ENCODE measurements at places on chromosomes 7 and 10. TPM values are rescaled to one million over a fixed set of nuclear protein-coding genes. Genes with fewer than 3 reads are reported as not detected.

DNA sequence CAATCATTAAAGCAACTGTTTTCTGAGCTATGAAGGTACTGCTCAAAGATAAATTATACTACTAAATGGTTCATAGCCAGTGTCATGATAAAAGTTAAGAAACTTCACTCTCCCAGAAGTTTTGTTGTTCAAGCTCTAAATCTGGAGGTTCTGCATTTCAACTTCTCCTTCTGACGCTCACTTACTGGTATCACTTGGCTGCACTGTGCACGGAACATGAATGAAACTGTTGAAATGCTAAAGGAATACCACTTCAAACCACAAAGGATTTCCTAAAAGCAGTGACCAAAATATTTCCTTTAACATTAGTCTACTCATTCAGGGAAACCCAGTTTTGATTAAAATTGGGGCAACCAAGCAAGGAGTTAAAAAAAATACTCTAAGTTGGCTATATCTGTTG is 93.6 kb downstream of the UBE2H start:
- H3K27me3 ChIP-seq, result no peaks in the 10 kb centered on the region
- peaks cover 41% of the 10 kb centered on the region for H3K4me1 ChIP-seq

DNA sequence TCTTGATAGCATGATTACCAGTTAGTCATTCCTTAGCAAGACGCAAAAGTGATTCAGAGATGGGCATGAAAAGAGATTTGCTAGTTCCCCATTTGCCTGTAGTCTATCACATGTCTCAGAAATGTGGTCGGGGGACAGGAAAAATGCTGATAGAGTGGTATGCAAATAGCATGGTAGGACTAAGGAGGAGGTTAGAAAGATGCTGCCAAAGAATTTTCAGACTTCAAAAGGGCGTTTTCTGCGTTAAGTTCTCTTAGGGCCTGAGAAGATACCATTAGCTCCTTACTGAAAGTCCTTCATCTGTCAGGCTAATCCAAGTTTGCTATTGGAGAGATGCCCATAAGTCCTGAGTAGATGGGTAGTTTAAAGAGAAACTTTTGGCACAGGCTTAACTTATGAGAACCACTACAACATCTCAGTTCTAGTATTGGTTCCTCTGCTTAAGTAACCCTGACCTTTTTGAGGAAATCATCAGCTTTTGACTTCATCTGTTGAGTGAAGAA is 2.7 kb downstream of the CALD1 start:
- peak overlapping the region; percentile 94 for H3K27ac ChIP-seq
- H3K4me1 ChIP-seq, result peaks cover 73% of the 10 kb centered on the region

- no peak for DNase-seq
- no peak overlapping the region for H3K4me3 ChIP-seq
- no peaks in the 10 kb centered on the region for H3K27me3 ChIP-seq
- no peaks in the 10 kb centered on the region for H3K36me3 ChIP-seq
Measured at GRCh38 chr7:150629347-150629746, 2.8 kb downstream of the GIMAP6 start.

The GNGT1 gene
- not detected for total RNA-seq

DNA sequence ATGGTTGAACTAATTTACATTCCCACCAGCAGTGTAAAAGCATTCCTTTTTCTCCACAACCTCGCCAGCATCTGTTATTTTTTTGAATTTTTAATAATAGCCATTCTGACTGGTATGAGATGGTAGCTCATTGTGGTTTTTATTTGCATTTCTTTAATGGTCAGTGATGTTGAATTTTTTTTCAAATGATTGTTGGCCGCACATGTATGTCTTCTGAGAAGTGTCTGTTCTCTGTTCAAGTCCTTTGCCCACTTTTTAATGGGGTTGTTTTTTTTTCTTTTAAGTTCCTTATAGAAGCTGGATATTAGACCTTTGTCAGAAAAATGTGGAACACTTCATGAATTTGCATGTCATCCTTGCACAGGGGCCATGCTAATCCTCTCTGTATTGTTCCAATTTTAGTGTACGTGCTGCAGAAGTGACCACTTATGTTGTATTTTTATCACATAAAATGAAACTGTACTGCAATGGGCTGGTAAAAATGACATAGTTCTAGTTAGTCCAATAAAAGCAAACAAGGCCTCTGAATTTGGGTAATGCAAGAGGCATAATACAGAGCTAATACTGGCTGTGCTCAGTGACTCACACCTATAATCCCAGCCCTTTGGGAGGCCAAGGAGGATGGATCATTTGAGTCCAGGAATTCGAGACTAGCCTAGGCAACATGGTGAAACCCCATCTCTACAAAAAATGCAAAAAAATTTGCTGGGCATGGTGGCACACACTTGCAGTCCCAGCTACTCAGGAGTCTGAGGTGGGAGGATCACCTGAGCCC is 70.3 kb downstream of the ABI1 start:
- no peaks in the 10 kb centered on the region for H3K27me3 ChIP-seq
- H3K4me3 ChIP-seq, result no peak overlapping the region
- H3K27ac ChIP-seq, result no peak overlapping the region
- no peak for DNase-seq
- peaks cover 7% of the 10 kb centered on the region for H3K4me1 ChIP-seq

DNA sequence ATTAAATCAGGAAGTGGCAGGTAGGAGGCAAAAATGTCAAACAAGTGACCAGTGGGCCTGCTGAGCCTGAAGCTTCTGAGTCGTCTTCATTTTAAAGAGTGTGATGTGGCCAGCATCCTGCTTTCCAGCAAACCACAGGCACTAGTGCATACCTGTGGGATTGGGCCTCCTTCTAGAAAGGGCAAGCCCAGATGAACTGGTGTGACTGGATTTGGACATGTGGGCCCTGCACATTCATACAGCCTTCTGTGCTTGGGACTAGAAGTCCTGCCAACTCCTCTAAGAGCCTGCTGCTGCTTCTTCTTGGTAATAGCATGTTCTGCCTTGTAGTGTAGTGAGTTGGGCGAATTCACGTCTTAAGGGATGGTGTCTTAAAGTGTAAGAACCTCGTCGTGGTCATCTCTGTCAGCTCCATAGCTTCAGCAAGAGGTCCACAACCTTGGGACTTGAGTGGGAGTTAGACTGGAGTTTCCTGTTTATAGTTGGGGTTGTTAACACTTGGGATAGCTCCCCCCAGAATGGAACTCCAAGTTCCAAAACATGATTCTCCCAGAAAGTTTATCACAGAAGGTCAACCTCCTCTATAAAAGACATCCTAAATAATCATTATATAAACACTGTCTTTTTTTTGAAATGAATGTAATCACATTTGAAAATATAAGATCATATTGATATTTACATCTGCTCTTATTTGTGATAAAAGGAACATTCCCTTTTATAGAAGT is 11.2 kb downstream of the BMPER start:
- peaks cover 23% of the 10 kb centered on the region for H3K4me1 ChIP-seq
- DNase-seq, result no peak
- no peak overlapping the region for H3K4me3 ChIP-seq
- no peak overlapping the region for H3K27ac ChIP-seq

DNA sequence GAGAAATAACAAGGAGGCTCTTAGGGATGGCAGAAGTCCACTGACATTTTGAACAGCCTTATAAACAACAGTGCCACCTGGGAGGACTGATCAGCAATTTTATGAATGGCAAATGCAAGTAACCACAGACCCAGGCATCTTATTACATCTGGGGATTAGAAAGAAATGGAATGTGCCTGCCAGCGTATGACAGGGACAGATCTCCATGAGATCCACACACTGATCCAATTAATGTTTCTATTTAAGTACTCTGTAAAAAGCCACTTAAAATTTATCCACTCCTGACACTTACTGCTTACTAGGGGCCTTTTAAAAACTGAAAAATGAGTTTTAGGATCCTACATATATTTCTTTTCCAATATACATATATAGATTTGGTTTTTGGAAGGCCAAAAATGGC is 28.6 kb downstream of the PARD3 start:
- no peak for DNase-seq
- H3K27ac ChIP-seq, result no peak overlapping the region
- no peak overlapping the region for H3K4me3 ChIP-seq
- H3K4me1 ChIP-seq, result peaks cover 11% of the 10 kb centered on the region

The FRMPD2 gene
- 0.59 TPM for total RNA-seq

The PTPN20 gene
- total RNA-seq, result 9.1 TPM

GRCh38 chr10:113982769-113983168 is 60.9 kb upstream of the ADRB1 start:
- no peak overlapping the region for H3K27ac ChIP-seq
- H3K27me3 ChIP-seq, result peaks cover 18% of the 10 kb centered on the region
- H3K4me3 ChIP-seq, result no peak overlapping the region
- no peaks in the 10 kb centered on the region for H3K4me1 ChIP-seq

GRCh38 chr7:43314379-43315158 is 202.1 kb downstream of the HECW1 start:
- H3K36me3 ChIP-seq, result no peaks in the 10 kb centered on the region
- peaks cover 2% of the 10 kb centered on the region for H3K27me3 ChIP-seq
- no peak overlapping the region for H3K4me3 ChIP-seq
- no peak for DNase-seq

GRCh38 chr7:131532570-131533091 is 23.8 kb downstream of the PODXL start:
- no peak overlapping the region for H3K4me3 ChIP-seq
- H3K27ac ChIP-seq, result no peak overlapping the region
- no peaks in the 10 kb centered on the region for H3K36me3 ChIP-seq
- no peaks in the 10 kb centered on the region for H3K27me3 ChIP-seq

DNA sequence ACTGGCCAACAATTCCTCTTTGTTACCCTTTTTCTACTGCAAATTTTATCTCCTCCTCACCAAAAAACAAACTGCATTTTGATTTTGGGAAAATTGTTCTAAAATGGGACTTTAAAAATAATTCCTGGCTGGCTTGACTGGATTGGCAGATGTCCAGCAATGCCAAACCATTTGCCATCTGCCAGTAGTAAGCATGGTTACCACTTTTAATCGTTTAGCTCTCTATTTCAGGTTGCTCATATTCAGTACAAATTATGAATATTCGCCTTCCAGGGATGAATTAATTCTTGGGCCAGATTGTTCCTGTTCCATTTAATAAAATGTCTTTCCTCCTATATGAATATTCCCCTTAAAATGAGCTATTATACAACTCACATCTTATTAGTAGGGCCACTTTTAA is 35.7 kb downstream of the SMNDC1 start:
- H3K4me3 ChIP-seq, result peak overlapping the region; percentile 53
- peaks cover 11% of the 10 kb centered on the region for H3K4me1 ChIP-seq
- DNase-seq, result no peak
- no peak overlapping the region for H3K27ac ChIP-seq
- H3K27me3 ChIP-seq, result no peaks in the 10 kb centered on the region

DNA sequence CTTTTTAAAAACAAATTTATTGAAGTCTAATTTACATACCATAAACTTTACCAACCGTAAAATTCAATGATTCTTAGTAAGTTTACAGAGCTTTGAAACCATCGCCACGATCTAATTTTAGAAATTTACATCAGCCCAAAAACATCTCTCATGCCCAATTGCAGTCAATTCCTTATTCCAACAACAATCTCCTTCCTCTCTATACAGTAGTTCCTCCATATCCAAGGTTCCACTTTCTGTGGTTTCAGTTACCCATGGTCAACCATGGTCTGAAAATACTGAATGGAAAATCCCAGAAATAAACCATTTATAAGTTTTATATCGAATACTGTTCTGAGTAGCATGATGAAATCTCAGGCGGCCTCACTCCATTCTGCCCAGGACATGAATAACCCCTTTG is 183.4 kb upstream of the ADCY1 start:
- no peak overlapping the region for H3K4me3 ChIP-seq
- no peaks in the 10 kb centered on the region for H3K36me3 ChIP-seq
- no peak for DNase-seq
- no peaks in the 10 kb centered on the region for H3K4me1 ChIP-seq

DNA sequence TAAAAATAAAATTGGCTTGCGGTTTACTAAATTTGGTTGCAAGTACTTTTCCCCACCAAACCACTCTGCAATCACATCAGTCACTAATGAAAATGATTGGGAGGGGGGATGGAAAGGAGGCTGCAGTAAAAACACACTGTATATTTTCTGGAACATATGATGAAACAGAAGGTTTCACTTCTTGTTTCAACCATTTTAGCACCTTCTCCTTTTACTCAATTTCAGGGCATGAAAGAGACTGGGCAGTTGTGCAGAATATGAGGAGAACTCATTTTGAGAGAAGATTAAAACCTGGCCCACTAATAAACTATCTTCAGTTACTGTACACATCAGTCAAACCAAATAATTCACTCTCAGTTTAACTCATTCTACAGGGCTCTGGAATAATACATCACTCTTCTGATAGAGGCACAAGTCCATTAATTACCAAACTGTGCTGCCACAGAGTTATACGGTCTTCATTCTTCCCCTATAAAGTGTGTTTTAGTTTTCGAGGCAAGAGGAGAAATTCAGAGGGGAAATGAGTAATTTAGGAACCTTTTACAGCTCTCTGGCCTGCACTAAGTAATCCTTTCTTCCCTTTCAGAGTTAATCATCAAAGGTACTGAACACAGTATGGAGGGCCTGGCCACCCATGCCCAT is 25.5 kb downstream of the JAZF1 start:
- peaks cover 41% of the 10 kb centered on the region for H3K4me1 ChIP-seq
- no peaks in the 10 kb centered on the region for H3K36me3 ChIP-seq
- DNase-seq, result no peak
- no peaks in the 10 kb centered on the region for H3K27me3 ChIP-seq
- H3K27ac ChIP-seq, result peak overlapping the region; percentile 40
- H3K4me3 ChIP-seq, result peak overlapping the region; percentile 14

GRCh38 chr7:142303650-142304049 is 45.8 kb upstream of the PRSS58 start:
- H3K4me3 ChIP-seq, result no peak overlapping the region
- no peak for DNase-seq
- no peaks in the 10 kb centered on the region for H3K27me3 ChIP-seq
- no peaks in the 10 kb centered on the region for H3K4me1 ChIP-seq

- H3K4me1 ChIP-seq, result peaks cover 8% of the 10 kb centered on the region
- H3K36me3 ChIP-seq, result no peaks in the 10 kb centered on the region
- no peaks in the 10 kb centered on the region for H3K27me3 ChIP-seq
- H3K27ac ChIP-seq, result no peak overlapping the region
- no peak overlapping the region for H3K4me3 ChIP-seq
Measured at GRCh38 chr10:3978761-3979160, 193.8 kb upstream of the KLF6 start.

DNA sequence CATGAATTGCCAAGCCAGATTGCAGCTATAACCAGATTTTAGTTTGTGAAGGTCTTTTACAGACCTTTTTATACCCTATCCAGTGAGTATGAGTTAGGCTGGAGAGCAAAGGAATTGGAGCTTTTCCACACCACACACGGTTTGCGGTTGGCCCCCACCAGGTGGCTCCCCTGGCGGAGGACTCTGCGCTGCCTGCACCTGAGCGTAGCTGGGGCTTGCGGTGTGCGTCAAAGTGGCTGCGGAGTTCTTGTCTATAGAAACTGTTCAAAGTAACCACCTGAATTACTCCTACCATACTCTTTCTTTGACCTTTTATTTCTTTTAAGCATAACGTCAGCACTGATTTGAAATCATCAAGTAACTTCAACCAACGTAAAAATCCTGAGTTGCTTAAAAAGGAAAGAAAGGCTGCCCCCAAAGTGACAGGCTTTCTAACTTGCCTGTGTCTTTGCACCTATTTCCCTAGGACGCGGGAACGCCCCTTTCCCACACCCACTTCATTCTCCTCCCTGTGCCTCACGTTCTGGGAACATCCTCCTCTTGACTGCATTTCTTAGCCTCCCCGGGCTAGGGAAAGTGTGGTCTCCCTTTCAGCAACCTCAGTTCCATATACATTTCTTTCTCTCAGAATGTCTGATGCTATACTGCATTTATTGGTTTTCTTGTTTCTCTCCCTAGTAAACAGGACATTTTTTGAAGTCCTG is 47.6 kb upstream of the TMEM72 start:
- H3K36me3 ChIP-seq, result no peaks in the 10 kb centered on the region
- no peak overlapping the region for H3K27ac ChIP-seq
- DNase-seq, result no peak
- peaks cover 2% of the 10 kb centered on the region for H3K27me3 ChIP-seq
- peaks cover 30% of the 10 kb centered on the region for H3K4me1 ChIP-seq
- H3K4me3 ChIP-seq, result peak overlapping the region; percentile 72

- H3K27me3 ChIP-seq, result no peaks in the 10 kb centered on the region
- H3K36me3 ChIP-seq, result peaks cover 5% of the 10 kb centered on the region
- DNase-seq, result peak; percentile 95
- H3K4me3 ChIP-seq, result peak overlapping the region; percentile 2
- H3K4me1 ChIP-seq, result peaks cover 89% of the 10 kb centered on the region
Measured at GRCh38 chr10:71981015-71981875, 17.1 kb downstream of the CHST3 start.

All from osteoblast (primary cell).